ENCODE measurements at places on chromosomes 1 and 21.

GRCh38 chr1:7101187-7101586 is 315.9 kb downstream of the CAMTA1 start:
- DNase-seq: no peak

GRCh38 chr21:29121759-29122158 is 8.7 kb upstream of the MAP3K7CL start:
- no peak for DNase-seq

- no peak for DNase-seq
Observed at GRCh38 chr1:201537891-201538611, 876 bp upstream of the NAV1 start.

- DNase-seq: no peak
Observed at GRCh38 chr1:230788561-230789275, 41.5 kb downstream of the CAPN9 start.

Measured in stimulated activated CD4-positive, alpha-beta T cell treated with anti-CD3 and anti-CD28 coated beads, Interleukin-1b, Interleukin-23, amount 100 ng/mL, for 48 hours (primary cell).